ENCODE measurements at places on chromosomes 2 and 18.
A peak's percentile ranks its signal among the peaks of the same experiment; 100 is the strongest.

- DNase-seq = no peak
Observed at GRCh38 chr2:86562485-86562921, 740 bp downstream of the CHMP3 start.

GRCh38 chr18:78596794-78597345 lies 382.7 kb upstream of the SALL3 start:
- no peak for DNase-seq

DNA sequence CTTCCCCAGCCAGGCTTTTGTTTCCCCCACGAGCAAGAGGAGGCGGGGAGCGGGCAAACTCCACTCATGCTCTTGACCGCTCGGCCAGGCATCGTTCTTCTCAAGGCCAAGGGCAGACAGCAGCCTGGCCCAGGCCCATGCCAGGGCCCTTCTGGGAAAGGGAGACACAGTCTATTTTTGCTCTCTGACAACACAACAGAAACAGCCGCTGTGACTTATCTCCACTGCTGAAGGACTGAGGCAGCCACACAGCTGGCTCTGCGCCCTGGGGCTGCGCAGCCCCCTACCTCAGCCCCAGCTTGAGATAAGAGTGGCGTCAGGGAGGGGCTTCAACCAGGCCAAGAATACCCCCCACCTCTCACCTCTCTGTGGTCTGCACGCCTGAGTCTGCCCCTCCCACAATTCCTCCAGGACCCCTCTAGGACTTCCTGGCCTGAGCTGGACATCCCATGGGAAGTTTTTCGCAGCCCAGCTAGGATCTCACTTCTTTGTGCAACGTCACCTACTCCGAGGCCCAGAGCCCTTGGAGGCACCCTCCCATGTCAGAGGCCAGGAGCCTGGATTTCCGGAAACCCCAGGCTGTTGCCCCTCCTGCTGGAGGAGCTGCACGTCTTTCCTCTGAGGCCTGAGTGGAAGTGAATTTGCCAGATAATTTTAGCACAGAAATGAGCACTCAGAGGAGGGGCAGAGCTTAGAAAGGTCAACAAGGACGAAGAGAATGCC lies 118.9 kb upstream of the OTOS start:
- peak; percentile 76 for DNase-seq

GRCh38 chr2:227455200-227455599 lies 16.8 kb upstream of the AGFG1 start:
- no peak for DNase-seq

DNA sequence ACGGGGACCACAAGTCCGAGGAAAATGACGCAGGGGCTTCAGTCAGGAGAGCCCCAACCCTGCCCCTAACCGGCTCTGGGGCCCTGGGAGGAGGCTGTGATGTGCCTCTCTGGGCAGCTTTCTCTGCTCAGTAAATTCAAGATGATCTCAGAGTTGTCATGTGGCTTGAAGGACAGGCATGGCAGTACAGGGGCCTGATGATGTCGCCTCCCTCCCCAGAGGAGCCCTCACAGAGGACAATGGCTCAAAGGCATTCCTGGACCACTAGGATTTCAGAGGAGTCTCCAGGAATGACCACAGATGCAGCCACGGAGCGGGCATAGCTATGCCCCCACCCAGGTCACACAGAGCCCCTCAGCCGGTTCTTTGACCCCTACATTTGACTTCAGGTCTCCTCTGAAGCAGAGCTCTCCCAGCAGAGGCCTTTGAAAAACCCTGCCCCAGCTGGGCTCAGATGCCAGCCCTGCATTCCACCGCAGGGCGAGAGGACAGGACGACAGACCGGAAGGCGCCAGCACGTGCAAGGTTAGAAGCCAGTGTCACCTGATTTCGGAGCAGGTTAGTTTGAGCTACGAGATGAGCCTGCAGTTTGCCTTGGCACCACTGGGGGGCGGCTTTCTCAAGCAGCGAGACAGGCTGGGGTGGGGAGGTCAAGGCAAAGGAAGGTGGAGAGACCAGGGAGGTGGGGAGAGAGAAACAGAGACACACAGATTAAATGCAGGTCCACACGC lies 39.2 kb downstream of the BIN1 start:
- DNase-seq = peak; percentile 83

- no peak for DNase-seq
Observed at GRCh38 chr2:118641711-118642110, 205.7 kb downstream of the EN1 start.

GRCh38 chr2:9965119-9965822 lies 13.8 kb downstream of the GRHL1 start:
- no peak for DNase-seq

GRCh38 chr18:42048158-42048557 lies 93.1 kb downstream of the PIK3C3 start:
- DNase-seq = no peak

DNA sequence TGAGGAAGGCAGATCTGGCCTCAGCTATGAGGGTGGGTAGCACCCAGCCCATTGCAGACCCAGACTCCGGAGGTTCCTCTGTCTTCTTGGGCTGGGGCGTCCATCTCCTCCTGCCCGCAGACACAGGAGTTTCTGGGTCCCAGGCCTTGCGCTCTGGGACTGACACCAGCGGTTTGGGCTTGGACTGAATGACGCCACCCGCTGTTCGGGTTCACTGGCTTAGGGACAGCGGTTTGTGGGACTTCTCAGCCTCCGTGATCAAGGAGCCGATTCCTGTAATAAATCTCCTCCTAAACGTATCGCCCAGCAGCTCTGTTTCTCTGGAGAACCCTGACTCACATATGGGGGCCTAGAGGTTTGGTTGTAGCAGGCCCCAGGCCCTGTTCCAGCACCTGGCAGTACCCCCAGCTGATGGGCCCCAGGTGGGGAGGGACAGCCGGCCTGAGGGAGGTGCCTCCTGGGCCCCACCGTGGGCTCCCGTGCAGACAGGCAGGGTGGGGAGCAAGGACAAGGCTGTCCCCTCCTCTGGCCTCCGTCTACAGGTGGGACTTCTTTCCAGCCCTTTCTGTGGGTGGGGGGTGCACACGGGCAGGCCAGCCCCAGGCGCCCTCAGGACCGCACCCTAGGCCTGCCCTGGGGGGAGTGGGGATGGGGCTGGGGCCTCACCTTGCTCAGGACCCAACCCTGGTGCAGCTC lies 4.5 kb upstream of the AQP12A start:
- peak; percentile 40 for DNase-seq

GRCh38 chr2:240140511-240140910 lies at the start of gene OTOS:
OTOS (minus strand) TSS chr2:240140658; CDS start chr2:240140326, 332 bp downstream.
- DNase-seq = no peak

- DNase-seq = no peak
Observed at GRCh38 chr2:204538182-204539018, 6.9 kb upstream of the PARD3B start.

- DNase-seq = no peak
Observed at GRCh38 chr2:23050388-23050787, 334.6 kb upstream of the KLHL29 start.

- DNase-seq = no peak
Observed at GRCh38 chr2:203688798-203689197, 17.6 kb upstream of the CD28 start.

DNA sequence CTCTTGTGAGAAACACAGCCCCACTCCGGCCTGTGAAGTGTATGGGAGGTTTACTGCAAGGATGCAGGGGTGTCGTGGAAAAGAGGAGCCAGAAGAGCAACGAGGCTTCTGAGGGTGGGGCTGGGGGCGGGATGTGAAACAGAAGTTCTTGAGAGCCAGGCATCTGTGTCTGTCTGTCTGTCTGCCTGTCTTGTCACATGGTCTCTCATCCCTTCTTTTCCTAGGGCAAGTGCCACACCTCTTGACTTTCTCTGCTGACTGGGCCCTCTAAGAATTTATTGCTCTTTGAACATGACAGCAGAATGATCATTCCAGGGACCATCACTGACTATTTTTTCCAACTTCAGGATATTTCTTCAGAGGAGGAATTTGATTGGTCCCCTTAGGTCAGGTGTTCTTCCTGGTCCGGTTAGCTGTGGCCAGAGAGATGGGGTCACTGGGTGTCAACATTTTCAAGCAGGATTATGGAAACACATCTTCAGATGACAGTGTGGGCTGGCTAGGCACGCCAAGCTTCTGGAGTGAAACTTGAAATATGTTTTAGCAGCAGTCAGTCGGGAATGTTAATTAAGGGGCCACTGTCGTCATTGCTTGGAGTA lies 131.0 kb downstream of the FHOD3 start:
- DNase-seq = no peak

DNA sequence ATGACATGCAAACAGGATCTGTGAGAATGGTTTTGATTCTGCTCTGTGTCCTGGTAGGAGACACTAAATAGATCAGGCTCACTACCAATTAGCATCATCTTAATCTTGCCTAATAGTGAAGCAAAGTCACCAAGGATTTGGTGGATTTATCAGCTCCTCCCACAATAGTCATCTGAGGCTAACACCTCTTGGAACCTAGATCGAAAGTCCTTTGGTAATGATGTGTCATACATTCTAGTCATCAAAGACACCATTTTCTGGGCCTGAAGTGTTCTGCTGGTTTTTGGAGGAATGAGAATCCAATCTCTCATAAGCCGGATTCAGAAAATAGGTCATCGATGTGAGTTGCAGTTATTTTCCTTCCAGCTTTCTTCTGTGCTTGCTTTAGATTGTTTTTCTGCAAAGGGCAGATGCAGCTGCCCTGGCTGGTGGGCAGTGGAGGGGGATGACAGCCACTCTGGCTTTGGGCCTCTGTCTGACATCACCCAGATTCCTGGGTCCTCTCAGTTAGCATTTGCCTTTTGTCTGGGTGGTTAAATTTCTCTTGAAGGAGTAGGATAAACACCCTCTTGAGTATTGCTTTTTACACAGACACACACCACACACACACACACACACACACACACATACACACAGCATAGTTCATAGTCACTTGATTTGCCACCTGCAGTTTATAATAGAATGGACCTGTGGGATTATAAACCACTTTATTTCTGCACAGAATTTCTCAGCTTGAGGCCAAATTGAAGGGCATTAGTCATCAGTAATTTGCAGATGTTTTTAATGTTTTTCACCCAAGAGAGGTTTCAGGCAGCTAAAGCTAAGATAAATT lies at the start of gene MYO3B:
MYO3B (plus strand) TSS at position 198 of the 832 bp plus-strand sequence; CDS start at position 339, 141 bp downstream.
- DNase-seq = no peak

DNA sequence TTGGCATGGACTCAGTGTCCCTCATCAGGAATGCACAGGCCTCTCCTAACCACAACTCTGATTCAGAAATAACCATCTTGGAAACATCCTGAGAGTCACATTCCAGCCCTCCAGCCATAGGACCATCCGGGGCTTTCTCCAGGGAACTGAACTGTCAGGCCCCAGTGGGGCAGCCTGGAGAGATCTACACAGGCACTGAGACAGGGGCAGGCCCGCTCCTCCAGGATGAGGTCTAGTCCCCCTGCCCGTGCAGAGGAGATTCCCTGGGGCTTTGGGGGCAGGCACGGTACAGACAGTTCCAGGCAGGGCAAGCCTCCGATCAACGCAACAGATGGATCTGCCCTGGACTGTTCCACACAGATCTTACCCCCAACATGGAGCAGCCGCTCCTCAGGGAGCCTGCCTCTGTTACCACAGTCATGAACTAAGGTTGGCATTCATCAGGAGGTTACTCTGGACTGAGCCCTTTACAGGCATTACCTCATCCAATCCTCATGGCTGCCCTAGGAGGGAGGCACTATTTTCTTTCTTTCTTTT lies 12.0 kb downstream of the KCNK3 start:
- DNase-seq = no peak

GRCh38 chr18:50306944-50307343 lies 19.5 kb upstream of the CXXC1 start:
- DNase-seq = no peak

GRCh38 chr2:38064801-38065501 lies 11.0 kb downstream of the CYP1B1 start:
- DNase-seq = no peak

DNA sequence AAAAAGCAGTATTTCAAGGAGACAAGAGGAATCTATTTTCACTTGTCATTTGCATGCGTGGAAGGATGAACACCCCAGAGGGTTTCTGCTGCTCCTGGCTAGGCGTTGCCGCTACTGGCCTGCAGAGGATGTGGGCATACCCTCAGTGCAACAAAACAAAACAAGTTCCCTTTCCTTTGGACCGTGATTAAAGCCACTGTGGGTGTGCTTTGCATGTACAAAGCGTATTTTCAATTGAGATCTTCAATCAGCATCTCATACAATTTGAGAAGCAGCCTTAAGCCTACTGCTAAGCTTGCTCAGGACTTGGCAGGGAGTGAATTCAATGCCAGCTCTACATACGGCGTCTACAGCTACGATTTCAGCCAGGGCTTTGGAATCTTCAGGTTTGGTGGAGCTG lies 298.4 kb downstream of the LPIN1 start:
- DNase-seq = no peak

DNA sequence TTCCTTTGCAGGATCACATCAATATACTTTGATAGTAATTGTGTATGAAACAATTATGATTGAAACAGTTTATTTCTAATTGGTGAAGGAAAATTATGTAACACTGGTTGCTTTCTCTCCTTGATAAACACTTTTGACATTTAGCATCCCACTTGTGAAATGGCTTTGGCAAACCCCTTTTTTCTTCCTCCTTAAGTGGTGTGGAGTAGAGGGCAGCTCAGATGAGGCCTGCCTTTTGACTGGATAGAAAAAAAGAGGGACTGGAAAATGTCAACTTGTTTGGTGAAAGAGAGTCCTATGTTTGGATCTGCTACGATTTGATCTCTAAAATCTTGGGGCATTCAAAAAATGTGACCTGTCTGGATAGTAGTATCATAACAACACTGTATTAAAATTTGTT lies 318.3 kb downstream of the MEIS1 start:
- DNase-seq = no peak

- no peak for DNase-seq
Observed at GRCh38 chr2:152251811-152252210, 76.2 kb upstream of the STAM2 start.

GRCh38 chr18:42401131-42401673 lies 446.2 kb downstream of the PIK3C3 start:
- DNase-seq = no peak

DNA sequence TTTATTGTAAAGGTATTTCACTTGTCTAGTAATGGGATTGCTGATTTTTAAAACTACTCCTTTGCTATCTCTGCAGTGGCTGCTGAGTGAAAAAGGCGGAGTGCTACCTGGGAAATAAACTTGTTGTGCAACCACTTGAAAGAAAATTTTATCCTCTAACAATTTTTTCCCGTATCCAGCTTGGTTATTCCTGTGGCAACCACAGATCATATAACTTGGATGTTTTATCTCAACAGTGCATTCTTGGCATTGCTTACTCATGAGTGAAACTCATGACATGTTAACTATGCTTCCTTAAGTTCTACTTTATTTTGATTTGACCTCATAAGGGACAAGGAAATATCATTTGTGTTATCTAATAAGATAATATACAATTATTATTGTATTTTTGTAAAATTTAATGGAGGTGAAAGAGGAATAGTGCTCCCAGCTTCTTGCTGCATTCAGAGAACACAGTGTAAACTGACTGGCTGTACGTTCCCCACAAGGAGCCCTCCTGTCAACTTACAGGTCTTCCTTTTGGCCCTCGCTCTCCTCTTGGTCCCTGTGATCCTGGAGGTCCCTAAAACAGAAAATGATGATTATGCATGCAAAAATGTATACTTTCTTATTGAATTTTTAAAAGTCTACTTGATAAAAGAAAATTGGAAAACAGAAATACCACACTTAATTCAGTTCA lies 82.7 kb downstream of the COL5A2 start:
- no peak for DNase-seq

DNA sequence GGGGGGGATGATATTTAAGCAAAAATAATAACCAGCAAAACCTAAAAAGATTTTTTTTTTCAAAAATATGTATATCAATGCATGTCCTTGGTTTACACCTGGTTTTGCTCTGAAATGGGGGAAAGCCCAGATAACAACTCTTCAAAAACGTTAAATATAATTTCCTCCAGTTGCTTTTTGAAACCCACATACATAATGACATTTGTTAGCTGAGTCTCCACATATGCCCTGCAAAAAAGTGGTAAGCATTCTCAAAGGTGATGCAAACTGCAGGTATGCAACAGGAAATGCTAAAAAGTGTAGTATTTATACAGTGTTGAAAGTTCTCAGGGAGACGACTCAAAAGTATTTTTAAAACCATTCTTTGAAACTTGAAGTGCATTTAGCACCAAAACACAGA lies 258.6 kb downstream of the ZEB2 start:
- DNase-seq = no peak

Measured in right atrium auricular region (tissue), 2 donors.